ENCODE measurements at places on chromosomes 2 and 18.

DNA sequence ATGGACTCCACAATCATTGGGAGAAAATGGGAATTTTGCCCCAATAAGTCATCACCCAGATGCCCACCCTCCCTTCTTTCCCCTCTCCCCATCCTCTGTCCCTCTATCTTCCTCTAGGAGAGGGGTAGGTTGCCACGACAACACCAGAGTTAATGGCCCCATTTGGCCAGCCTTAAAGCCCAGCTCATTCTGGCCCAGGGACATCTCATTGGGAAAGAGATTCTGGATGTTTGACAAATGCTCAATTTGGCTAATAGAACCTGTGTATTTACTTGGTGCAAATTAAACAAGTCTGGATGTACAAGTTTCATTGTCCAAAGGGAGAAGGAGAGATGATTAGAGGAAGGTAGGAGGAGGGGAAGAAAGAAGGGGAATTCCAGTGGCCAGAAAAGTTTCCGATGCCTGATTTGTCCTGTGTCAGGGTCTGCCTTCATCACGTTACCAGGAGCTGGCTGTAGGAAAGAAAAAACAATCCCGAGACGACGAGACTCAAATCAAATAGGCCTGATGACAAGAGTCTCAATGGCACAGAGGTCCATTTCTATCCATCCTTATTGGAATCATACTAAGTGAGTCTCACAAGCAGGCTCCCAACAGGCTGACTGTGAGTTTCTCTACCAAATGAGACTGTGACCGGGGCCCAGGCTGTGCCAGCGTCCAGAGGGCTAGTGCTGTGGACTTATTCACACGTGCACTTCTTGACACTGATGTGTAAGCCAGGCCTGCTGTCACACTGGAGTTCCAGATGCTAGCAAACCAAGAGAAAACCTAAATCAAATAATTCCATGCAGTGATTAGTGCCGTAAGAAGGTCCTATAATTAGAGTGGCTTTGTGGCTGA is 265.2 kb upstream of the APCDD1 start:
- no peak for DNase-seq

DNA sequence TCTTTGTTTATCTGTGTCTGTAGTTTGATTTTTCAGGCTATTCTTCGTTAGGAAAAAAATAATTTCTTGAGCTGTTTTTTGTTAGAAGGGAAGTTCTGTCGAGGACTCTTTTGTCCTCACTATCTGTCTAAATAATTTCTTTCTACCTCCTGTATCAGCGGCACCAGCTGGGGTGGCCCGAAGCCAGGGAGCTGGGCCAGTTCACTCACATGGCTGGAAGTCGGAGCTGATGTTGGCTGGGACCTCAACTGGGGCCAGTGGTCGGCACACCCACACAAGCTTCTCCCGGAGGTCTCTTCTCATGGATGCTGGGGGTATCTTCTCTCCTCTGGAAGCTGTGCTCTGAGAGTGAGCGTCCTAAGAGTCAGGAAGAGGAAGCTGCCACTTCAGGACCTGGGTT is 8.0 kb upstream of the PDIA6 start:
- no peak for DNase-seq

DNA sequence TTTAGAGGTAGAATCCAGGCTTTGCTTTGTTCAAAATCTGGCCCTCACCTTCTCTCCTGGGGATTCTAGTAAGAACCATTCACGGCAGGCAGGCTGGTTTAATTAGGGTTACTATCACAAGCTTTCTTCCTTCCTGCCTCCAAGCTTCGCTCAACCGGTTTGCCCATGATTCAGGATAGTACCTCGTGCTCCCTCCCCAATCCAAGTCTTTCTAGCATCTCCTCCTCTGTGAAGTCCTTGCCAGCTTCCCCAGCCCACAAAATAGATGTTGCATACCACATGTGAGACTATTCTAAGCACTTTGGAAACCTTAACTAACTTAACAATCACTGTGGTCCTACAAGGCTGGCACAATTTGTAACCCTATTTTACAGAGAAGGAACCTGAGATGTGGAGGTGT is 135.1 kb downstream of the SOCS6 start:
- no peak for DNase-seq

DNA sequence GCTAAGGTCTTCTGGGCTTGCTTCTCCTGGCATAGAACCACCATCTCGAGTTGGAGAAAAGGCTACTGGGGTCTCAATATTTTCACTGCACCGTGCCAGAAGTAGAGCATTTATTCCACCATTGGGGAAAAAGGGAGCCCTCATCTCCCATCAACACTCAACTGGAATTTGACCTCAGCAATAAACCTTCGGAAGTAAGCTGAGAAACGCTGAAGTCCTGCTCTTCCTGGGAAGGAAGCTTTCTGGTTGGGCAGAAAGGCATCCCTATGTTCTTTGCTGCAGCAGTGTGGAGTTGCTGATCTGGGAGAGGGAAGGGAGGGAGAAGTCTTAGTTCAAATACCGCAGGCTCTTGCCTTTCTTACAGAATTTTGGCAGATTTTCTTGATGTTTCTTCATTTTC is 368.8 kb downstream of the NUP35 start:
- no peak for DNase-seq

- DNase-seq, result no peak
Measured at GRCh38 chr2:121377646-121378045, 92.6 kb upstream of the TFCP2L1 start.

DNA sequence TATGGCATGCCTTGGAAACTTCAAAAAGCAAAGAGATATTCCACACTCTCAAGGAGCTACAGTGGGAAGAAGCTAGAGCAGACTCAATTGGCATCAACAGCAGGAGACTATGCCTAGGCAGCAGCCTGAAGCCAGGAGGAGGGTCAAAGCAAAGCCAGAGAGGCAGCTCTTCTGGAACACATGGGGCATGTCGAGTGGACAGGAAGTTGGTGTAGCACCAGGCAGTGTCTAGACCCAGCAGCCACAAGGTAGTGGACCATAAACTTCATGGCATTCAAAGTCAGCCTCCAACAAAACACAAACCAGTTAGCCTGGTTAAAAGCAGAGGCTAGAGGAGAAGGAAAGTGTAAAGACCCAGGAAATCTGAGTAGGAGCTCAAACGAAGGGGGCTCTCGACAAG is 311.2 kb upstream of the PKDCC start:
- DNase-seq, result no peak

GRCh38 chr2:138121666-138122661 is 157.7 kb downstream of the HNMT start:
- DNase-seq, result no peak

- DNase-seq, result no peak
Measured at GRCh38 chr18:54284535-54284934, 15.2 kb downstream of the POLI start.

DNA sequence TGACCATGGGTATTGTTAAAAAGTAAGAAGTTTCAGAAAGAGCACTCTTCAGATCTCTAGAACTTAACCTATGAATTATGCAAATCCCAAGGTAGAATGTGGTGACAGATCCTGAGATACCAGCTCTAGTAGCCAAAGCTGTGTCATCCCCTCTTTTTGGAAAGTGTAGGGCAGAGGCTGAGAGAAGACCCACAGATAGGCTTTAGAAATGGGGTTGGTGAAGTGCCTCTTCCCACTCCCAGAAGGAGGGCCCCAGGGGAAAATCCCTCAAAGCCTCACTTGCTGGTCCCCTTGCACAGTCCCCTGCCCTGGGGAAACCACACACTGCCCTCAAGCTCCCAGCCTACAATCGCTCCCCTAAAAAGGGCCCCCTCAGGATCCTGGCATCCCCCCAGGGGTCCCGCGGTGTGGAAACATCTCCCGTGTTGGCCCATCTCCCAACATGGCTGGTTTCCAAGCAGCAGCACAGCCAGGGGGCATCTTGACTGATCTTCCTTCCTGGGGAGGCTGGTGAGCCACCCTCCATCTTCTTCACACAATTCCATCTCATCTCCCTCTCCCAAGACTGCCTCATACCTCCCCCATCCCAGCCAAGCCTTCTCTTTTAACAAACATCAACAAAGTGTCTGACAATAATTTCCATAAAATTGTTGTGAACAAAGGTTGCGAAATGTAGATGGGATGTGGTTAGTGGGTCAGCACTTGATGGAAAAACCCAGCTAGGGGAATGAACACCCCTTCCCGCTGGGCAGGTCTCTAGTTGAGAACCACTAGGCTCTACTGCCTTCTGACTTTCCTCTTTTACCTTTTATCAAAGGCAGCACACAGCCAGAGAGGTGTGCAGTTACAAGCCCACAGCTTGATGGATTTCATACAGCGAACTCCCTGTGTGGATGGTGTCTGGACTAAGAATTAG is 25.1 kb downstream of the MAL start:
- DNase-seq, result no peak

DNA sequence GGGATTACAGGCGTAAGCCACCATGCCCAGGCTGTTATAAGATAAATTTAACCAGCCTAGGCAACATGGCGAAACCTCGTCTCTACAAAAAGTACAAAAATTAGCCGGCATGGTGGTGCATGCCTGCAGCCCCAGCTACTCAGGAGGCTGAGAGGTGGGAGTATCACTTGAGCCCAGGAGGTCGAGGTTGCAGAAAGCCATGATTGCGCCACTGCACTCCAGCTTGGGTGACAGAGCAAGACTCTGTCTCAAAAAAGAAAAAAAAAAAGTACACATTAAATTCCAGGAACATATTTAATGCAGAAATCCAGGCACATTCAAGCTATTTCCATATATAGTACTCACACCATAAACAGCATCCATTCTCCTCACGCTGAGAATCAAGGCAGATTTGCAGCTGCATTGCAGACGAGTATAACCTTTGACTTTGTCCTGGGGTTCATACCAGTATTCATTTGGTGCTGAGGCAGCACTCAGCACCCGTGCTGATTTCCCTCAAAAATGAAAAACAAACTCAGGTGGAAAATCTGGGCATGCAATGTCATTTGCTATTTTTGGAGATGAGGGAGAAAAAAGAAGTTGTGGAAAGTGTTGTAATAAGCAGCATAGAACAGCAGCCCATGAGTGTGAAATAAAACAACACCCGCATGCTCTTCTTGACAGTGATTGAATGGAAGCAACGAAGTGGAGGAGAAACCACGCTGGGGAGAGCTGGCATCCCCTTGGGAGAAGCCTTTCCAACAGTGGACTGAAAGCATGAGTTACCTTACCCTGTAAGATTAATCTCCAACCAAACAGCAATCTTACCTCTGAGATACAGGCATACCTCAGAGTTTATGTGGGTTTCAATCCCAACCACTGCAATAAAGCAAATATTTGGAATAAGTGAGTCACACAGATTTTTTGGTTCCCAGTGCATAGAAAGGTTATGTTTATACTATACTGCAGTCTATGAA is 46.8 kb upstream of the ANXA4 start:
- DNase-seq, result no peak

GRCh38 chr2:7444626-7445025 is 527.4 kb downstream of the RNF144A start:
- no peak for DNase-seq

GRCh38 chr2:156400706-156401678 is 35.2 kb upstream of the GPD2 start:
- peak; percentile 39 for DNase-seq

- no peak for DNase-seq
Measured at GRCh38 chr2:18505703-18506341, 54.6 kb downstream of the RDH14 start.

DNA sequence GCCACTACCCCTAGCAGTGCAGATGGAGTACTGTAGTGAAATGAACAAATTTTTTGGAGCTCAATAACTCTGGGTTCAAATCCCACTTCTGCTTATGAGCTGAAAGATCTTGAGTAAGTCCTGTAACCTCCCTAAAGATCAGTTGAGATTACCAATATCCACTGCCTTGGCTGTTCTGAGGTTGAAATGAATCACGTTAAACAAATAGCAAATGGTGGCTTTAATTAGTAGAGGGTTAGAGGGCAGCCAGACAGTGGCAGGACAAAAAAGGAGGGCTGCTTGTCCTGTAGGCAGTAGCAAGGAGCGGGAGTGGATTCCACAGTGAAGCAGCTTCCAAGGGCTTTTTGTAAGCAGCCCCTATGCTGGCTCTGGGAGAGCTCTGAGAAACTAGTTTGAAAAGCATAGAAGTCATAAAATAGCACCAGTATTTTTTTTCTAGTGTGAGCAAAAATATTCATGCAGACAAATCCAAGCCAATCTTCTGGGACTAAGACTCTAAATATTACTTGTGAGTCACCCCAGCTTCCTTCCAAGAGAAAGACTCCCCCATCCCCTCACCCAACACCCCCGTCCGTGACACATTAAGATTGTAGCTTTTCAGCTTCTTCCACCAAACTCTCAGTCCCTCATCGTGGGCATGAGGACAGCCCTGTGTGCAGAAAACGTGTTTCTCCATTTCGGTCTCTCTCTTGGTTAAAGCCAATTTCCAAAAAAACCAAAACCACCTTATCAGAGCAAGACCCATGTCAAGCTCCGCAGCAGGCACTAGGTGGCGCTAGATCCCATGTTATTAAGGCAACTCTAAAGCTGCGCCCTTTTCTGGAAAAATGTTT is 123.5 kb upstream of the LGALSL start:
- DNase-seq, result peak; percentile 70

DNA sequence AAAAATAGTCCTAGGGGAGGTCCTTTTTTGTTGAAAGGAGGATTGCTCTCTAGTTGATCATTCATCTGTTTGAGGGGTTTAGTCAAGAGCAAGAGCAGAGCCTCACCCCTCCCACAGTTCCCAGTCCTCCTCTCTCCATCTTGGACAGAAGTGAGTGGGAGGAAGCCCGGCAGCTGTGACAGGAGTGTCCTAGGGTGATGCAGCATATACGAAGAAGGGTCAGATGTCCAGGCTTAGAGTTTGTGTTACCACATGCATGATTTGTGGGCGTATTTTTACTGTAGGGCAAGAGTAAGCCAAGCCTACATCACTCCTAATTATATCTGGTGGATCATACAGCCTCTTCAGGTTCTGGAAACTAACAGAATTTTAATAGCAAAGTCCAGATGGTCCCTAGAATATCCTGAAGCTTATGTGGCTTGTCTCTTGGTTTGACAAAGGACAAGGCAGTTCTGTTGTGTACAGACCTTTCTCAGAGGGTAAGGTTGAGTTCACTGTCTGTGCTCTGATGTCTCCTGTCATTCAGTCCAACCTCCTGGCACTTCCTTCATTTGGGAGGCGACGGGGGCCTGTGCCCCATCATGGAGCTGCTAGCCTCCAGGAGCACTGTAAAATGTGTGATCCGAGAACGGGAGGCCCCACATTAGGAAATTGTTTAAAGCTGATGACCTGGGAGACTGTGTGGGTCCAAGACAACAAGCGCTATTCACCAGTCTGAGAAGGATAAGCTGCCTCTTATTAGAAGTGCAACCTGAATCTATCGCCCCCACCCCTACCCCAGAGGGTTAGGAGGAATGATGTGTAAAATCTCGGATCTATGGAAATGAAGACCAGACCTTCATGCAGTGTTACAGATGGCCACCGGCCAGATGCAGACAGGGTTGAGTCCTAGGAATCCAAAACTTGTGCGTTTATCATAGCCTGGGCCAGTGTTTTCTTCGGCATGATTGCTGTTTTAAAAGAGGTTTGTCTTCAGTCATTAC is 6.9 kb downstream of the CEP68 start:
- no peak for DNase-seq

- no peak for DNase-seq
Measured at GRCh38 chr2:6876309-6876708, 1.3 kb upstream of the RSAD2 start.

- DNase-seq, result no peak
Measured at GRCh38 chr18:28834889-28835288, 658.0 kb upstream of the CDH2 start.

DNA sequence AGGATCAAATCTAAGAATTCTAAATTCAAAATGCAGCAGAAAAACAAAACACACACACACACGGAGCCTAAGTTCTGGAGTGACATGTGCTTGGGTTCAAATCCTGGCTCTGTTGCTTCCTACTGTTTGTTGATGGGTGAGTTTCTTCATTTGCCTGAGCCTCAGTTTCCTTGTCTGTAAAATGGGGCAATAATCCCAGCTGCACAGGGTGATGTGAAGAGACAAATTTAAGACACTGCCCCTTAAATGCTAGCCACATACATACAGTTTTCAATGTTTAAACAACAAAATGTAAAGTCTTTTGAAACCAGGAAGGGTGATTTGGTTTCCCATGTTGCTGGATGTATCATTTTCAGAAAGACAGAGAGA is 943 bp upstream of the GPR17 start:
- no peak for DNase-seq
